ENCODE measurements at places on chromosomes 13 and 19. TPM values are rescaled to one million over a fixed set of nuclear protein-coding genes. Genes with fewer than 3 reads are reported as not detected.
A peak's percentile ranks its signal among the peaks of the same experiment; 100 is the strongest.

Gene CYP2A6
- polyA plus RNA-seq = 0.35 TPM

- DNase-seq = no peak
Measured at GRCh38 chr19:58585442-58586132, 12.5 kb upstream of the MZF1 start.

Gene ZIC2
- 0.06 TPM for polyA plus RNA-seq

- DNase-seq = no peak
Measured at GRCh38 chr19:13459351-13459750, 46.9 kb downstream of the CACNA1A start.

Gene RFX1
- 18.5 TPM for polyA plus RNA-seq

DNA sequence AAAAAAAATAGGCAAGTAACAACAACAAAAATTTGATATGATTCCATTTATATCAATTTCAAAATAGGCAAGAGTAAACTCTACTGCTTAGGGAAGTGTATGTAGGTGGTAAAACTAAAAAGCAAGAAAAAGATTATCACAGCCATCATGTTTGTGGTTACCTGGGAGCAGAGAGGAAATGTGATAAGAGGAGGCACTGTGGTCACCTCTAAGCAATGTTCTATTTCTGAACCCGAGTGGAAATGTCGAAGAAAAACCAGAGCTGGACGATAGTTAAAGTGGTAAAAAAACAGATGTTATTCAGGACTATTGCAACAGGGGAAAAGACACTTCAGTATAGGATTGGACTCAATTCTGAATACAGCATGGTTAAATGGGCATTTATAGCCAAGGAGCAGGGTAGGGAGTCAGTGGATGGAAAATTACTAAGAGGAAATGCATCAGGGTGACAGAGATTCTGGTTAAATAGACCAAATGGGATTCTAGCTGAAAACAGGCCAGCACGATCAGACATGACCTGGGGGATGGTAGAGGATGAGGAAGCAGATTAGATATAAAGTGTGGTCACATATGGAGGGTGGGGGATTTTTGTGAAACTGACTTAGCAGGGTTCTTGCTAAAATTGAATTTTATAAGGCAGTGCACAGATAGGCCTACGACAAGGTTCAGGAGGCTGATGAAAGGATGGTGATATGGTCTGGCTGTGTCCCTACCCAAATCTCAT is 6.0 kb upstream of the TEX30 start:
- DNase-seq = no peak

DNA sequence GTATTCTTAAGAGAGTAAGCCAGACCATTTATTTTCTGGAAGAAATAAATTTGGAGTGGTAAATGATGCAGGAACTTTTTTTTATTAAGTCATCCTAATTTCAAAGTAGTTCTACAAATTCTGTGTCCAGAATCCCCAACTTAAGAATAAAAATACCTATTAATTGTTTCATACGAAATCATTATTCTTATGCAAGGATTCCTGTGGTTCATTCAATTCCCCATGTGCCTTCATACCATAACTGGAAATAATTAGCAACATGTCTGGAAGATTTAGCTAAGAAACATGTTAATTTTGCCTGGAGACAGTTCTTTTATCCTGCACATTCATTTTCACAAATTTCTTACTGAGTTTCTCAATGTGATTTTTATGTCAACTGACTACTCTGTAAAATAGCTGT is 408.6 kb downstream of the PCDH9 start:
- DNase-seq = no peak

Gene EPN1
- 148 TPM for polyA plus RNA-seq

Gene MCEMP1
- 0.36 TPM for polyA plus RNA-seq

Gene CLDN10
- polyA plus RNA-seq = 113 TPM

DNA sequence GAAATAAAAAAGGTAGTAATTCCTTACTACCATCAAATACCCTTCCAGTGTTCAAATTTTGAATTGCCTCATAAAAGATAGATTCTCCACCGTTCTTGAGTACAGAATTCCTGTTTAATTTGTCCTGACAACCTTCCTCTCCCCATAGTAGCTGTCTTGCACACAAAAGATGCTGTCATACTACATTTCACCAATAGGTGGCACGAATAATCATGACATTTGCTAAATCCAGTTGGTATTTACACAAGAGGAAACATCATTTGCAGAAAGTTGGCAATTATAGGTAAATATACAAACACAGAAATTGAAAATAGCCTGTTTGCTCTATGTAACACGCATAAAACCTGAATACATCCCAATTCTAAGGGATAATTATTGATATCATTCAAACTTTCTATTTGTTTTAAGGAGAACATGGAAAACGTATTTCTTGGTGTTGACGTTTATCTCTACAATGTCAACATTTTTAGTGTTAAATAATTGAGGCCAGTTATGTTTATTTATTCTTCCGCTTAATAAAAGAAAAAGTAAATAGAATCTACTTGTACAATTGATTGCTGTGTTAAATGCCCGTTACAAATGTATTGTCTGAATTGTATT is 58.3 kb upstream of the CLDN10 start:
- peak; percentile 10 for DNase-seq

- DNase-seq = no peak
Measured at GRCh38 chr19:32322541-32322940, 22.9 kb upstream of the ZNF507 start.

Gene PTH2
- not detected for polyA plus RNA-seq

DNA sequence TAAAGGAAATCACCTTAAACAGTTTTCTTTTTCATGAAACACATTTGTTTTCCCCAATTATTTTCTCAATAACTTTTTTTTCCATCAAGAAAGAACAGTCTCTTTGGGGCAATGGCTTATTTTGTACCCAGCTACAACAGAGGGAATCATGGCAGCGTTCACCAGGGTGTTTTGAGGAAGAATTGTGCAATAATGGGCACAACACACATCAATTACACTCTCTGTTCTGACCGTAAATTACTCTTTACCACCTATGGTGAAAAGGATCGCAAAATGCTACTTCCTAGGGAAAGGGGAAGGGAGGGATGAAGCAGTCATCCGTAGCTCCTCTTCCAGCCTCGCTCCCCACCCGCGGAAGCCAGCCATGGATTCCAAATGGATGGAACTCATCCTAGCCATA is 38.6 kb downstream of the TMTC4 start:
- DNase-seq = no peak

GRCh38 chr13:51519771-51520216 is 64.5 kb upstream of the WDFY2 start:
- no peak for DNase-seq

- DNase-seq = no peak
Measured at GRCh38 chr13:99390601-99391000, 83.4 kb upstream of the GPR183 start.

Gene CBLC
- polyA plus RNA-seq = 5.0 TPM

DNA sequence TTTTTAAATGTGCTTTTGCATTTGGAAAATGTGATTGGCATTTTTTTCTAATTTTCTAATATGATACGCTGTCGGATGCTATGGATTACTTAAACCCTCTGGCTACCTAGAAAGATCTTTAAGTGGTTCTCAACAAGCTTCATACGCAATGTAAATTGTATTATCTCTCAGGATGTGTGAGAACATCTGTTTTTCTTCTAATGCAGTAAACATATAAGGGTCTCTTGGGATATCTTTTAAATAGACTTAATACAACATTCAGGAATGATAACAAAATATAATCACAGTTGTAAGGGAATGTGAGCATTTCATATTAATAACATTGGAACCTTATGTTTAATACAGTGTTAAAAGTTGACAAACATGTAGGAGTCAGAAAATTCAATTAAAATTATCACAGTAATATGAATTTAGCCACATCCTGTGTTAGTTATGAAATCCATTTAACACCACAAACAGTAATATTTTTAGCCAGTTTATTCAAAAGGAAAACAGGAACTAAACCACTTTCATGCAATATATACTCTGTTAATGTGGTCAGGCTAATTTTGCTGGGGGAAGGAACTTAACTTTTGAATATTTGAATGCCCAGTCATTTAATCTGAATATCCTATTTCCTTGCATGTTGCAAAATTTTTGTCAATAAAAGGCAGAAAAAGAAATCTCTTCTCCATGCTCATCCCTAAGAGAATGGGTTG is 15.0 kb upstream of the ALOX5AP start:
- no peak for DNase-seq

GRCh38 chr13:98370806-98371515 is 193.9 kb upstream of the RNF113B start:
- DNase-seq = no peak

Gene MBD3L3
- polyA plus RNA-seq = not detected

Gene MISP
- 9.5 TPM for polyA plus RNA-seq

DNA sequence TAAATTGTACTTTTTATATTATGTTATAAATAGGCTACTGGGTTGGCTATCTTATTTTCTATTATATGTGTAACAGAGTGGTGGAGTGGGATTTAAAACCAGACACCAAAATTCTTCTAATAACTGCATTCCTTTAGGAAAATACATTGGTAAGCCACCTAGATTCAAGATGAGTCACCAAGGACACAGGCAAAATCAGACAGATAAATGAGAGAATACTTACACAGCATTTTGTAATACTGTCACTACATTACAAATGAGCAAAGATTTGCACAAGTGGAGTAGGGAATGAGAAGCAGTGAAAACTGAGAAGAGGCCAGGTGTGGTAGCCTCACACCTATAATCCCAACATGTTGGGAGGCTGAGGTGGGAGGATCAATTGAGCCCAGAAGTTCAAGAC is 6.2 kb upstream of the SPART start:
- no peak for DNase-seq
